ENCODE measurements at places on chromosomes 1 and 21. TPM values are rescaled to one million over a fixed set of nuclear protein-coding genes. Genes with fewer than 3 reads are reported as not detected.

Gene KHDC4
- 54.1 TPM for total RNA-seq

Gene RCSD1
- total RNA-seq, result 1.00 TPM

Gene C1orf94
- not detected for total RNA-seq

Gene NR0B2
- total RNA-seq, result not detected

Gene RYR2
- total RNA-seq, result not detected

Gene PPFIA4
- 0.16 TPM for total RNA-seq

Gene PRAMEF12
- not detected for total RNA-seq

Gene CHODL
- not detected for total RNA-seq

Gene CLCA4
- not detected for total RNA-seq

Gene ELAPOR1
- 1.1 TPM for total RNA-seq

Gene KCNJ6
- total RNA-seq, result not detected

Gene PDZK1
- total RNA-seq, result not detected
